Activated T-helper 9 cell treated with anti-CD3 and anti-CD28 coated beads, Interleukin-2, amount 50 U/mL, for 16 hours (primary cell): ENCODE measurements at places on chromosomes 13 and 19.

- no peak for DNase-seq
Observed at GRCh38 chr13:111865826-111866225, 201.1 kb upstream of the SOX1 start.

GRCh38 chr13:110597041-110597689 is 18.2 kb upstream of the NAXD start:
- no peak for DNase-seq

GRCh38 chr19:56966225-56966696 is 125.7 kb upstream of the PEG3 start:
- DNase-seq = no peak

GRCh38 chr19:53333066-53333462 is 485 bp upstream of the ZNF845 start:
- peak; percentile 7 for DNase-seq

GRCh38 chr13:108342369-108343289 is 73.1 kb downstream of the TNFSF13B start:
- no peak for DNase-seq

GRCh38 chr19:2039089-2039958 is 11.7 kb downstream of the MKNK2 start:
- DNase-seq = no peak

- no peak for DNase-seq
Observed at GRCh38 chr13:106310291-106310865, 225.1 kb downstream of the EFNB2 start.

DNA sequence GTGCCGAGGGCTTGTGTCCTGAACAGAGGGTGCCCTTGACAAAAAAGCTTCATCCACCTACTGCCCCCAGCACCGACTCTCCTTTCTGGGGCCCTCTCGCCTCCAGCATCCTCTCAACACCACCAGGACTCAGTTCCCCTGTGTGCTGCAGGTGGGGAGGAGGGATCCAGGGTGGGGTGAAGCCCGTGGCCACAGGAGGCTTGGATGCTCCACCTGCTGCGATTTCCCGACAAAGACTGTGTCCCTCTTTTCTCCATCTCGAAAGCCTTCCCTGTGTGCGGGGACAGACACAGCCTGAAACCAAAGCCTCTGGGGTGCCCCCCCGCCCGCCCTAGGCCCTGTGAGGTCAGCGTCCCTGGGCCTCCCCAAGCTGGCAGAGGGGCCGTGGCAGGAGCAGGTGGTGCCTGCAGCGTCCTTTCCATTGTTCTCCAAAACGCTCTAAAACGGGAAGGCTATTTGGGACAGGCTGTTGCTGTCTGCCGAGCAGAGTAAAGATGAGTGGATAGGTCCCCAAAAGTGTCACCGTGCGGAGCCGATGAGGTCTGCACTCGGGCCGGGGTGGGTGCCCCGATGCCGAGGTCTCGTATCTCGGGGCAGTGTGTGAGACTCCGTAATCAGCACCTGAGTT is 185.7 kb downstream of the PTPRS start:
- no peak for DNase-seq

DNA sequence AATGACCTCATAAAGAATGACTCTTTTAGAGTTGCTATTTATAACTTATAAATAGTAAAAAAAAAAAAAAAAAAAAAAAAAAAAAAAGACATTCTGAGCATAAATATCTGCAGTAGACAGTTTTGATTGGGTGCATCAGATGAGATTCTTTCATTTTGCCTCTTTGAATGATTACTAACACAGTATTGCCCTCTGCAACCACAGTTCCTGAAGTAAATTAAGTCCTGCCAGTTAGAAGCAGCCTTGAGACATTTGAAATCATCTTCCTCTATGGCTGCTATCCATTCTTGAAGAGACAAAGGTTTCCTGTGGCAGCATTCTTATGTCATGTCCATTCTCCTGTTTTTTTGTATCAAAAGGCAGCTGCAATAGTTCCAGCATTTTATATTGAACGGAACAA is 892.4 kb upstream of the MIR17HG start:
- no peak for DNase-seq

- no peak for DNase-seq
Observed at GRCh38 chr19:51123381-51123800, 1.3 kb upstream of the SIGLEC9 start.

DNA sequence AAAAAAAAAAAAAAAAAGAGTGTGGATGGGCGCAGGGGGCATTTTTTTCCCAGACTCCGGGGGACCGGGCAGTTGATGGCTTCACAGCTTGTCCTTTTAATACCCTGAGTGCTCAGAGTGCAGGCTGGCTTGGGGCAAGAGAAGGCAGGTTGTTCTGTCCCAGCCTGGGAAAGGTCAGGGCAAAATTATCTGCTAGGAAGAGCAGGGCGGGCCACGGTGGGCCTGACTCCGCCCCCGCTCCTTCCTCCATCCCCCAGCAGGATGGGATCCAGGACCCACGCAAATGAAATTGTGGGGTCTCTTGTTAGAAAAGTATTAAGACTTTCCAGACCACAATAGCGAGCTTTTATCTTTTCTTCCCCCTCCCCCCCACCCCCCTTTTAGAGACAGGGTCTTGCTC is 70.7 kb downstream of the PTPRS start:
- no peak for DNase-seq
